ENCODE measurements at places on chromosomes 6 and 20.
A peak's percentile ranks its signal among the peaks of the same experiment; 100 is the strongest.

DNA sequence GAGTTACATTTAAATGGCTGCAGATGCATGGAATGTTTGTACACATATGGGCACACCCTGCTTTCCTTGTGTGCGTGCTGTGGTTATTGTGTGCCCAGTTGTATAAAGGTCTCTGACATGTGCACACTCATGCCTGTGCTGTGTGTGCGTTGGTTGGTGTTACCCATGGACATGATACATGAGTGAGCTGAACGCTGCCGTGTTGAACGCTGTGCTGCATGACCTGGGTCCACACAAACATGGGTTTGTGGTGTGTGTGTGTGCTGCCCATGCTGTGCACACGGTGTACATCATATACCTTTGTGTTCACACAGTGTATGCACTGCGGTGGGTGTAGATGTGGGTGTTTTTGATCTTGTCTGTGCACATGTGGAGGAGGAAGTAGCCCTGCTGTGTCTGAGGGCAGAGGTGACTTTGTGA lies 54.4 kb downstream of the TOX2 start:
- no peak for DNase-seq

- DNase-seq = no peak
Measured at GRCh38 chr6:51049288-51049982, 230.8 kb downstream of the TFAP2B start.

GRCh38 chr6:100022847-100023246 lies 28.8 kb upstream of the MCHR2 start:
- DNase-seq = no peak

GRCh38 chr20:23298926-23299672 lies 51.5 kb upstream of the NXT1 start:
- DNase-seq = peak; percentile 10

DNA sequence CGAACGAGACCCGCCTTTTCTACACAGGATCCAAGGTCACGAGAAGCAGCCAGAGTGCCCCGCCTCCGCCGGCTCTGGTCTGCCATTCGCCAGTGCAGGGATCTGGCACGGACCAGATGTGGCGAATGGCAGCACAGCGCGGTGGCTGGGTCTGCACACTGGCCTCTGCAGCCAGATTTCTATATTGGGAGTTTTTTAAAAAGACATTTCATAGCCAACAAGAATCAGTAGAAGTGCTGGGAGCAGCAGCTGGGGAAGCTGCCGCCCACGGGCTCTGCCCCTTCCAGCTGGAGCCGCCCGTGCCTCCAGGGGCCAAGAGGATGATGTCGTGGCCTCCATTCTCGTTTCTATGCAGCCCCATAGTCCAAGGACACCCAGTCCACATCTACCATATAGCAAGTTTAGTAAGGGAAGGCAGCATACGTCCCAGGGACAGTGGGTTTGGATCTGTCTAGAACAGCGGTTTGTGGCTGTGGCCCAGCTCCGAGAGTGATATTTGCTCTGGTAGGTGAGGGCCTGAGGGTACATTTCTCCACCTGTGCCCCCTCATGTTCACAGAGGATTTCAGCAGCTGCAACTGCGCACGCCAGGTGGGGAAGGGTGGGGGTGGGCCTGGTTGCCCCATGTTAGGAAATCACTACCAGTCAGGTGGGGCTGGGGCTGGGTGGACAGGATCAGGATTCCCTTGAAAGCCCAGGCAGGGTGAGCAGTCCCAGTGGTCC lies 333.7 kb downstream of the ZFAND3 start:
- no peak for DNase-seq

- DNase-seq = no peak
Measured at GRCh38 chr6:25062070-25062811, 126.5 kb upstream of the RIPOR2 start.

DNA sequence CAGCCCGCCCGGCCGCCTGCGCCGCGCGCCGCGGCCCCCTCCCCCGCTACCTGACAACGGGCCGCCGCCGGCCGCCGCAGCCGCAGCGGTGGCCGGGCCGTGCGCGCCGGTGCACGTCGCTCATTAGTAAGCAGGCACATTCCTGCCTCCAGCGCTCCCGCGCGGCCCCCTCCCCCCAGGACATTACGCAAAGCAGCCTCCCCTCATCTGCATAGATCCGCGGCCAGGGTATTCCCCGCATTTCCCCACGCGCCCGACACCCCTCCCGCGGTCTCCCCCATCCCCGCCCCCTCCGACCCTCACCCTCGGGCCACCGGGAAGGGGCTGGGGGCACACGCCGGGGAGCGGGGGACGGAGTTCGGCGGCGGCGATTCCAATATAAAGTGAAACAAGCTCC lies at the start of gene HIVEP2:
Gene HIVEP2 (minus strand): TSS at position 128 of the 397 bp plus-strand sequence. CDS start 170,438 bp downstream, outside the sequence.
- DNase-seq = peak; percentile 88

DNA sequence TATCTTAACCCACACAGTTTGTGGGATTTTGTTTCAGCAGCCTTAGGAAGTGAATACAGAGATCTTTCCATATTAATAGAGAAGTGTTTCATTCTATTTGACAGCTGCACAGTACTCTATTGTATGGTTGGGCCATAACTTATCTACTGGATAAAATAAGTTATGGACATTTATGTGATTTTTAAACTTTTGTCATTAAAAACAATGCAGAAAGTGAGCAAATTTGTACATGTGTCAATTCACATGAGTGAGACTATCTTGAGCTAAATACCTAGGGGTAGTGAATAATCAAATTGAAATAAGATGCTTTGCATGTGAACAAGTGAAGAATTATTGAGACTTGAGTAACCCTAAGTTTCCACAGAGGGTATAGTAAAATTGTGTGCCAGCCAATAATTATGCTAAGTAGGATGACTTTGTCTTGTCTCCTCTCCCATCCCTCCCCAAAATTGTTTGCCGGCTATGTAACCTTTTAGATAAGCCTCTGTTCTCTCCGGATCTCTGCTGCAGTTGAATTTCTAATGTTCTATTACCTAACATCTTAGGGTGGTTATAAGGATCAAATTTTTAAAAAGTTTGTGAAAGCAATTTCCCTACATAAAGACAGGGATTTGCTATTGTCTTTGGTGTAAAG lies 33.3 kb upstream of the TPBG start:
- DNase-seq = no peak

- peak; percentile 92 for DNase-seq
Measured at GRCh38 chr6:28167068-28167467, 25.4 kb downstream of the ZKSCAN8 start.

DNA sequence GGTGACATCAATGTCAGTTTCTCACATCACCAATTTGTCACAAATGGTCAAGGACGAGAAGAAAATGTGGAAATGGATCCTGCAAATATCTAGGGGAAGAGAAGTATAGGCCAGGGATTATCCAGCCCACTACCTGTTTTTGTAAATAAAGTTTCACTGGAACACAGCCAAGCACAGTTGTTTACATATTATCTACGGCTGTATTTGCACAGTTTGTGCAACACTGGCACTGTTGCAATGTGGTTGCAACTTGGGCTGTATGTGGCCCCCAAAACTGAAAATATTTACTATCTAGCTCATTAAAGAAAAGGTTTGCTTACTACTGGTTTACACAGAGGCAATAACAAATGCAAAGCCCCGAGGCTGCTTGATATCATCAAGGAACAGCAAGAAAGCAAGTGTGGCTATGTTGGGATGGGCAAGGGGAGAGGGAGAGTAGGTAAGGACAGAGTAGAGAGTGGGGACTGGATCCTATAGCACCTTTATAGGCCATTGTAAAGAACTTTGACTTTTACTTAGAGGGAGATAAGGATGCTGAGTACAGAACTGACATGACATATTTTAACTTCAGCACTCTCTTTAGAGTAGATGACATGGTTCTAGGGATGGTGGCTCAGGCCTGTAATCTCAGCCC lies 11.8 kb upstream of the STXBP5 start:
- no peak for DNase-seq

- no peak for DNase-seq
Measured at GRCh38 chr6:783966-784735, 91.2 kb upstream of the EXOC2 start.

- peak; percentile 51 for DNase-seq
Measured at GRCh38 chr6:34055223-34055933, 90.5 kb downstream of the GRM4 start.

DNA sequence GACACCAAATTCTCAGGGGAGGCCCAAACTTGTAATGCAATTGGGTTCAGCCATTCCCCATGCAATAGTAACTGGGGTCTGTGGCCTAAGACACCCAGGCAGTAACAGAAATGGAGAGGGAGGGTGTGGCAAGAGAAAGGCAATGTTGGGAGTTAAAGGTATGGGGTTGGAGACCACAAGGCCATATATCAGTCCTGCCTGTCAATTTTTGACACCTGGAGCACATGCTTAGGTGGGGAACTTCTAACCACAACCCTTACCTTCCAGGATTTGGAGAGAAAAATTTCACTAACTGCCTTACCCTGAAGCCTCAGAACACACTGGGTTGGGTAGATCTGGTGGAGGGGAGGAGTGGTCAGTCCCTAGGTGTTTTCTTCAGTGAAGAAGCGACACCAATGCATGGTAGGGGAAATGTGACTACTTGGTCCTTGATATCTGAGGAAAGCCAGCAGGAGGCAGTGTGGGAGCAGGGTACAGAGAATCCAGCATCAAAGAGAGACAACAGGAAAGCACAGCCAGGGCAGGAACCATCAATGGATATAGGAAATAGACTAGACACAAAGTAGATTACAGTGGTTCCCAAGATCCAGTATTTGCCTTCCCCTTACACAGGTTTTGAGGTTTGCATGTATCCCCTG lies 6.8 kb upstream of the USP49 start:
- no peak for DNase-seq

- DNase-seq = no peak
Measured at GRCh38 chr20:62191781-62192559, 9.1 kb downstream of the MTG2 start.

DNA sequence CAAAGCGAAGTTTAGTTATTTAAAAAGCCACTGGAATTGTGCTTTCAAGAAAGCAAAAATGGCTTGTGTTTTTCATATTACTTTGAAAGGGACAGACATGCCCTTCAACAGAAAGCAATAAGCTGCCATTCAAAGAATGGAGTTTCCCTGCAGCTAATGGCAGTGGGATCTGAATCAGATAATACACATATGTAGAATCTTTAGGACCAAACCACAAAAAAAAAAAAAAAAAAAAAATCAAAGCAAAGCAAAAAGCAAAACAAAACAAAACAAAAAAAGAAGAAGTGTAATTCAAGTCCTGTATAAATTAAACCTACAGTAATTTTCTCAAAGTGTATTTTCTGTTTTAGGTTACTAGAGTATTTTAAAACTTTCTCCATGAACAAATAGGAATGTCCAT lies 63.6 kb upstream of the ZNF217 start:
- DNase-seq = no peak

GRCh38 chr20:15942130-15942529 lies 631.1 kb downstream of the KIF16B start:
- DNase-seq = peak; percentile 27

- DNase-seq = no peak
Measured at GRCh38 chr20:13723011-13723410, 61.7 kb downstream of the ESF1 start.

- no peak for DNase-seq
Measured at GRCh38 chr6:146601352-146601751, 2.6 kb downstream of the ADGB start.

All from fibroblast of skin of right quadriceps (primary cell).